Fibroblast of skin of right biceps (primary cell): ENCODE measurements at places on chromosomes 12 and 14.

- no peak for DNase-seq
These were observed 181.5 kb upstream of the SYT1 start for GRCh38 chr12:78683031-78683430.

- DNase-seq: no peak
These were observed 111.9 kb downstream of the CALM1 start for GRCh38 chr14:90508536-90509254.

- peak; percentile 79 for DNase-seq
These were observed 214.2 kb upstream of the KRR1 start for GRCh38 chr12:75725521-75726111.

GRCh38 chr12:78040111-78040510 is 209.4 kb downstream of the NAV3 start:
- peak; percentile 10 for DNase-seq

DNA sequence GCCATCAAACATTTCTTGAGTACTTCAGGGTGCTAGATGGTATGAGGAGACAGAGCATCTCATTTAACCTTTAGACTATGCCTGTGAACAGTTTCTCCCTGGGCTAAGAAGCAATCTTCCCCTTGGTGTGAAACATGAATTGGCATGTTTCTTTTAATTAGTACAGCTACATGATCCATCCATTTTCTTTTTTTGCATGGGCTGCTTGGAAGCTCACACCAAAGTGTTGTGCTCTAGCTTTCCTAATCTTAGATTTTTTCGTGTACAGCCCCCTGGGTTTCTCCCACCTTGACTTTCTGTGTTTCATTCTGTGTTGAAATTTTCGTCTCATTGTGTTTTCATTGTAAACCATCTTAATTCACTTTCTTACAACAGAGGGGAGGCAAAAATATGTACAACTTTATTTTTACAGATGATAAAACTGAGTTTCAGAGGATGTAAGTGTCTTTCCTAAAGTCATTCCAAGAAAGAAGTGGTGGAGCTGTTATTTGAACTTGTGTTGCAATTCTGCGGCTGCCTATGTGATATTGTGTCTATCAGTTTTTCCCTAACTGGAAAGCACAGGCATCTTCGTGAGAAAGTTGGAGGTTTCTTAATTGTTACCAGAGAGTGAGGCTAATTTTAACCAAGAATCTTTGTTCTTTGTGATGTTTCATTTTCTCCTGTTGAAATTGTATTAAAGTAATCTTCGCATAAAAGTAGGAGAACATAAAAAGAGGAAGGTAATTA is 64.5 kb downstream of the DAAM1 start:
- peak; percentile 74 for DNase-seq

DNA sequence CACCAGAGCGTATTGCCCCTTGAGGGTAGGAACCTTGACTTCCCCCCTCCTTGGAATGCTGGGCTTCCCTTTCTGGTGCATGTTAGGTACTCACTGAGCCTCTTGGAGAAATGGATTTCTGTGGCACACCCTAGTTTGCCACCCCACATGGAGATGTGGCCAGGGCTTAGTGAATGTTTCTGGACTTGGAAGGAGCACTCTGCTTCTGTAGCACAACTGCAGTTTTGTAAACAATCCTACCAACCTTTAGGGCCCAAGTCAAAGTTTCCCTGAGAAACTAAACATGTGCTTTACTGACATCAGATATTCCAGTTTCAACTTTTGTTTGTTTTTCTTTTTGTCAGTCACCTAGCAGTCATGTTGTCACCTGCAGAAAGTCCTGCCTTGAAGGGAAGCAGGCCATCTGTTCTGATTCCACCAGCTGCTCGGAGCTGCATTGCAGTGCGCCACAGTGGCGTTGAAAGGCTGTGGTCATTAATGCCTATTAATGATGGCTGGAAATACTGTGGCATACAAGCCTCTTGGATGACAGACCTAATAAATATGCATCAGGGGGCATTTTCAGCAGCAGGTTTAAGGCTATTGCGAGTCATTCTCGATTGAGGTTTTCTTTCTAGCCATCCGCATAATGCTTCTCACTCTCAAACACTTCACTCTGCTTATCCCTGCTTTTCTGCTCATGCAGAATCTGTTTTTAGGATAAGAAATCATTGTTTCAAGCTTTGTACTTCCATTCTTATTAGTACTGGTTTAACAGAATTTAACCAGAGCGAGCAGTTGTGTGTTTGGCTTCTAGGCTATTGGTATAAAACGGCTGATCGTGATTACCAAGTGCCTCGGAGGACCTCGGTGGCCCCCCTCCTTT is 7.8 kb downstream of the PELI2 start:
- DNase-seq: peak; percentile 50

- DNase-seq: no peak
These were observed 26.9 kb downstream of the DAAM1 start for GRCh38 chr14:59215322-59215721.

- DNase-seq: no peak
These were observed 29.8 kb downstream of the BRMS1L start for GRCh38 chr14:35855876-35856481.

GRCh38 chr14:59217011-59217410 is 28.5 kb downstream of the DAAM1 start:
- DNase-seq: no peak
